ENCODE measurements at places on chromosomes 3 and 15. TPM values are rescaled to one million over a fixed set of nuclear protein-coding genes. Genes with fewer than 3 reads are reported as not detected.

The CFAP100 gene
- total RNA-seq, result not detected

The PLEKHO2 gene
- 3.2 TPM for total RNA-seq

The GRAMD1C gene
- 8.4 TPM for total RNA-seq

The NMNAT3 gene
- total RNA-seq, result 8.7 TPM

GRCh38 chr15:29139072-29139471, 130.6 kb downstream of the NSMCE3 start:
- DNase-seq, result no peak

DNA sequence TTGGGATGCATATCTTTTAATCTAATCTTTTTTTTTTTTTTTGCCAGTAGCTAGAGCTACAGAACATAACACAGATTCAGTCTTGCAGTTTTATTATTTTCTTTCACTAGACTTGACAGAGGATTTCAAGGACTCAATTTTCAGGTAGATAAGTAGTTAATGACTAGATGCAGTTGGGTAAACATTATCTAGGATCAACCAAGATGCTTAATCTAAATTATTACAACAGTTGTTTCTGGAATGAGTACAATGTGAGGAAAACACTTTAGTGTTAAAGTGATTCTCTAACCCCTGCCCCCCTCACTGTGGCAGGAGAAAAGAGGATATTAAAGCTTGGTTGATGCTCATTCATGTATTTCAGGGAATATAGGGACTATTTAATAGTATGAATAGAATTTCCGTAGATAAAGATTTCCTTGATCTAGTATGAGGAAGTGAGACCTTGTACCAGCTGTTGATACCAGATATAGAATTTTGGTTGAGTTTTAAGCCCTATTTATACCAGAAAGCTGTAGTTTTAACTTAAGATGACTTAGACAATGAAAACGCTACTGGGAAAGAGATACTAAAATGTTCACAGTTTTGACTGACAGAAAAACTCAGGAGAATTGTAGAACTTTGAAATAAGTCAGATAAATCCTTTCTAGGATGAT, 389.0 kb upstream of the C2CD4B start:
- DNase-seq, result no peak
